ENCODE measurements at places on chromosomes 12 and 14. TPM values are rescaled to one million over a fixed set of nuclear protein-coding genes. Genes with fewer than 3 reads are reported as not detected.

GRCh38 chr12:18676996-18677588, 60.7 kb downstream of the PLCZ1 start:
- H3K36me3 ChIP-seq: no peaks in the 10 kb centered on the region
- no peak for DNase-seq
- no peaks in the 10 kb centered on the region for H3K4me1 ChIP-seq
- no peak overlapping the region for H3K27ac ChIP-seq
- H3K27me3 ChIP-seq: no peaks in the 10 kb centered on the region

Gene NANOG
- total RNA-seq: not detected

Gene RAD51AP1
- 34.1 TPM for total RNA-seq

Gene ADCY4
- total RNA-seq: 1.5 TPM
